RWPE1 (cell line): ENCODE measurements at places on chromosomes 5 and 9.
A peak's percentile ranks its signal among the peaks of the same experiment; 100 is the strongest.

GRCh38 chr9:114935119-114935518 lies 4.7 kb upstream of the TNFSF8 start:
- no peak for DNase-seq

GRCh38 chr5:170693701-170694100 lies 89.8 kb upstream of the GABRP start:
- no peak for DNase-seq

GRCh38 chr9:101270302-101270701 lies 114.5 kb downstream of the BAAT start:
- peak; percentile 14 for DNase-seq

DNA sequence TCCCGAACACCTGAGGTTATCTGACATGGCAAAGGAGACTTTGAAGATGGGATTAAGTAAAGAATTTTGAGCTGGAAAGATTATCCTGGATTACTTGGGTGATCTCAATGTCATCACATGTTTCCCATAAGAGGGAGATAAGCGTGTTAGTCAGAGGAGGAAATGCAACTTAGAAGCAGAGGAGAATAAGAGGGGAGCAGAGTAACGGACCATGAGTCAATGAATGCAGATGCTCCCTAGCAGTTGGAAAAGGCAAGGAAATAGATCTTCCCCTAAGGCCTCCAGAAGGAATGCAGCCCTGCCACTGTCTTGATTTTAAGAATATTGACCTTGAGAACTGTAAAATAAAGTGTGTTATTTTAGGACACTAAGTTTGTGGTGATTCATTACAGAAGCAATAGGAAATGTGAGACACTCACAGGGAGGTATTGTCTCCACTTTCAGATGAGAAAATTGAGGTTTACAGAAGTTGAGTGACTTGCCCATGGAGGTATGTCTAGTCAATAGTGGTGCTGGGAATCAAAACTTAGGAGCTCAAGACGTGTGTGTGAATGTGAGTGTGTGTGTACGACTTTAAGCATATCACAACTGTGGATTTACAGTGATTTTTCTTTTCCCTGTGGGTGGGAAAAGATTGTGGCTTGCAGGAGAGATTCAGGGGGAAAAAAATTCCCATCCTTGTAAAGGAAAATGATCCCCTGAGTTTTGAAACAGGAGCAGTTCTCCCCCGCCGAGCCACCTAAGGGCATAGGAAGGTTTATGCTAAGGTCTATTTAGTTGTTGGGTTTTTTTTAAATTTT lies 125.3 kb downstream of the TRIM32 start:
- DNase-seq, result no peak

GRCh38 chr5:61817472-61818326 lies 485.6 kb downstream of the ZSWIM6 start:
- peak; percentile 63 for DNase-seq
